Mucosa of descending colon (tissue), 3 donors: ENCODE measurements at places on chromosomes 6 and 20.

DNA sequence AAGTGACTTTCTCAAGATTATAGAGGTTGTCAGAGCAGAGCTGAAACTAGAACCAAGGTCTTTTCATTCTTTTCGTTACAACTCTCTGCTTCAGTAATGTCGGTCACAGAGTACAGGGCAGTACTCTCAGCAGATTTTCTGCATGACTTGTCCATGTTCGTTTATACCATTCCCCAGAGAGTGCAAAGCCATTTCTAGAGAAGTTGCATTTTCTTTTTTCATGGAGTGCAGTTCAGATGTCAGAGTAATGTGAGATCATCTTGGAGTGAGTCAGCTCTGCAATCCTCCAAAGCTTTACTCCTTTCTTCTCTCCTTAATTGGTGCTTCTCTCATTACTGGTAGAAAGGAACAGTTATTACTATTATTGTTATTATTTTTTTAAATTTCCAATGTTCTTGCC lies 115.6 kb upstream of the B3GAT2 start:
- no peak for DNase-seq

- DNase-seq, result no peak
Observed at GRCh38 chr6:79607000-79607399, 24.1 kb upstream of the SH3BGRL2 start.

DNA sequence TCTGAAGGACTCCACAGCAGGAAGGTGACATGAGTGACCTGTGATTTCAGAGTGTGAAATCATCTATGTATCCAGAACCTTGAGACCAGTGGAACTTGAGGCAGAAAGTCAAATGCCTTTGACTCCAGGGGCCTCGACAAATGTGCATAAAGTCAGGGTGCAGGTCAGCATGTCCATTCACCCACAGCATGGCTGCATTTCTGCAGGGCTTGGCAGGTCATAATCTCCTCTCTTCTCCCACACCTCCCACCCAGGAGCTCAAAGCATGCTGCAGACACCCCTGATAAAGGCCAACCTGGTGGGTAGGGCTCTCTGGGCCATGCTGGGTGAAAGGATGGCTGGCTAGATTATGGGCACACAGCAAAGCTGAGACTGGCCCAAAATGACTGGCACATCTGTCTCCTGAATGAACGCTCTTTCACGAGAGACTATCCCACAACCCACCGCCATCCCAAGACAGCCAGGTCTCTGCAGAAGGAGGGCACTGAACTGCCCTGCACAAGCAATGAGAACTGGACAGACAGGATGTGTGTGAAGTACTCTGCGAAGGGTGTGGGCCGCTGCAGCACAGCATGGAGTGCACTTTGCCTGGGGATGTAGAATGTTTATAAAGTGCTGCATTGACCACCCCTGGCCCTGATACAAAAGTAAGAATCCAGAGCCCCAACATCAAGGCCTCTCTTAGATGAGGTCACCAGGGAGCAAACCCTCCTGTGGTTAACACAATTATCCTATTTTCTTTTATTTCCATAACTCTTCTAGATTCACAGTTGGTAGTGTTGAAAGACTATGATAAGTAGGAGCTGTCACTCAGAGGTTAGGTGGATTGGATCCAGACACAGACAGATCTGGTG lies 78.2 kb upstream of the NXT1 start:
- no peak for DNase-seq

- DNase-seq, result no peak
Observed at GRCh38 chr6:158158748-158159147, 9.3 kb downstream of the SERAC1 start.

DNA sequence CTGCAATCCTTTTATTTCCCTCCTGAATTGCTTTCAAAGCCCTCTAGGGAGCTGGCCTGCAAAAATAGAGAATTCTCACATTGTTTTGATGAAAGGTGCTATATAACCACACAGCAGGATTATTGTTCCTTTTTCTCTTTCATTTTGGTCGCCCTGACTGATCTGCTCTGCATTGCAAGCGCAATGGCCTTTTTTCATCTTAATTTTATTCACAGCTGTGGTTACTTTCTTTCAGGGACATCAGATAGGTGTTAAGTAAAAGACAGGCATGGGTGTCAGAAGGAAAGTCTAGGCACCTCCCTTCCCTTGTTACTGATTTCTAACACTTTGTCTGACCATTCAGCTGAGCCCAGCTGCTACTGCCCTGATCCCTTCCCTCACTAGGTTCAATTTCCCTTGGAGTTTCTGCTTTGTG lies 850.5 kb upstream of the MAP3K7 start:
- DNase-seq, result no peak

DNA sequence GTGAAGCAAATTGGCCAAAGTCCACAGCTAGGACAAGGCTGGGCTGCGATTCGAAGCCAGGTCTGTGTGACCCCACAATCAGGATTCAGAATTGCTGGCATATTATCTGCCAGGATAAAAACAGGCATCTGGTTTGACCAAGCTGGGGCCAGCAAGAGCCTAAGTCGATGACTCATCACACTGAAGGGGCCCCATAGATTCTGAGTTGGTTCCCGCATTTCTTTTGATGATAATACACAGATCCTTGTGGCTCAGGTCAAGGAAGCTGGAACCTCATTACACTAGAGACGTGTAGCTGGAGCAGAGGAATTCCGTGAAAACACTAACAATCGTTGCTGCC lies 6.5 kb downstream of the KCNB1 start:
- no peak for DNase-seq

- no peak for DNase-seq
Observed at GRCh38 chr20:13271977-13272975, 51.2 kb downstream of the ISM1 start.

DNA sequence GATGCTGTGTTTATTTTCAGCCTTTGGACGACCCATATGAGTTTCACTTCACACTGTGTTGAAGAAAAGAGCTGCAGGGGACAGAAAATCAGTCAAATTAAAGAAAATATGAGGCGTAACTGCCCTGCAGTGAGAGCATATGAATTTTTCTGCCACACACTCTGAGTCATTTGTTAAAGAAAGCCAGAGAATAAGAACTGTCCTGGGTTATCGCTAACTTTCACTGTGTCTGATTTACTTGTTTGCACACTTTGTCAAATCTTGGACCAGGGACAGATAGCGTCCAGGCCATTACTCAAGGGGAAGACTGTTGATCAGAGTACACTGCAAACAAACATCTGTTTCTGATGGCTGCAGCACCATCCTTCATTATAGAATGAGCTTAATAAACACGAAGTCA lies 126.8 kb upstream of the AGPAT4 start:
- no peak for DNase-seq

DNA sequence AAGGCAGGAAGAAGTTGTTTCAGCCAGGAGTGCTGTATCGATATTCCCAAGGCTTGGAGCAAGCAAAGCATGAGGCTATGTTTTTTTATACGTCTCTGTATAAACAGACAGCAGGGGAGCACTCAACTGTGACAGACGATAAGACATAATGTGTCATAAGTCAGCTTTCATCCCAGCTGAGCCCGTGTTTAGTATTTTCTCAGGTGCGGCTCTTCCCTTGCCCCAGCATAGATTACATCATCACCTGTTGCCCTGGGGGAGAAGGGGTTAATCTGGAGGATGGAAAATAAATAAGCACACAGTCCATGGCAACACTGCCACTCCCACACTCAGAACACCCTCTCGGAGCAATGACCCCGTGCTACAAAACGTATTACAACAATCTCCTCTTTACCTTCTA lies 22.1 kb upstream of the KCNK5 start:
- no peak for DNase-seq

DNA sequence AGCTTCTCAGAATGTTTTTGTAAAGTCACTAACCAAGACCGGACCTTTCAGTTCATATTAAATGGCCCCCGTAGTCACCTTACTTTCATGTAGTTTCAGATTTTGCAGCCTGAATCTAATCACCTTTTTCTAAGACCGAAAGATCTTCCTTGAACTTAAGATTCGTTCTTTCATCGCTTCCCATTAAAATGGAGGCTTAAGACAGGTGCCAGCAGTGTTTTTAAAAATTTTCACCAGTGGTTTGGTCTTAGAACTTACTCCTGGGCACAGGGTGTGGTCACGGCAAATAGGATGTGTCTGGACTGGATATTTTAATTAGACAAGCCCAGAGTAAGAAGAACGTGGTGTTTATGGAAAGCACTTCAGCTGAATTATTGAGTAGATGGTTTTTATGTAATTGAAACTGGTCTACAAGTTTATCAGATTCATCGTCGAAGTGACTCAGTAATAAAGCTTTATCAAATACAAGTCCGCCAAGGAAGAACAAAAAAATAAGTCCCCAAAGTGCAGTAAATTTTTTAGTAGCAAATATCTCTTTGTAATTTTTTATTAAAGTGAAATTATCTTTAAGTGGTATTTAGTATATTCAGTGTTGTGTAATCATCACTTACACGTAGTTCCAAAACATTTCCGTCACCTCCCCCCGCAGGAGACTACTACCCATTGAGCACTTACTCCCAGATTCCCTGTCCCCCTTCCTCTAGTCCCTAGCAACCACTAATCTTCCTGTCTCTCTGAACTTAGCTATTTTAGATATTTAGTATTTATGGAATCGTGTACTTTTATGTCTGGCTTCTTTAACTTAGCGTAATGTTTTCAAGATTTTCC lies 868 bp downstream of the SRSF3 start:
- no peak for DNase-seq

GRCh38 chr20:59647271-59647670 lies 42.9 kb downstream of the PHACTR3 start:
- no peak for DNase-seq

GRCh38 chr20:8948442-8949020 lies 120.4 kb upstream of the PLCB4 start:
- DNase-seq, result no peak

GRCh38 chr20:38692436-38693411 lies 31.6 kb upstream of the SLC32A1 start:
- no peak for DNase-seq

- DNase-seq, result no peak
Observed at GRCh38 chr6:119303164-119303887, 46.2 kb downstream of the MAN1A1 start.

DNA sequence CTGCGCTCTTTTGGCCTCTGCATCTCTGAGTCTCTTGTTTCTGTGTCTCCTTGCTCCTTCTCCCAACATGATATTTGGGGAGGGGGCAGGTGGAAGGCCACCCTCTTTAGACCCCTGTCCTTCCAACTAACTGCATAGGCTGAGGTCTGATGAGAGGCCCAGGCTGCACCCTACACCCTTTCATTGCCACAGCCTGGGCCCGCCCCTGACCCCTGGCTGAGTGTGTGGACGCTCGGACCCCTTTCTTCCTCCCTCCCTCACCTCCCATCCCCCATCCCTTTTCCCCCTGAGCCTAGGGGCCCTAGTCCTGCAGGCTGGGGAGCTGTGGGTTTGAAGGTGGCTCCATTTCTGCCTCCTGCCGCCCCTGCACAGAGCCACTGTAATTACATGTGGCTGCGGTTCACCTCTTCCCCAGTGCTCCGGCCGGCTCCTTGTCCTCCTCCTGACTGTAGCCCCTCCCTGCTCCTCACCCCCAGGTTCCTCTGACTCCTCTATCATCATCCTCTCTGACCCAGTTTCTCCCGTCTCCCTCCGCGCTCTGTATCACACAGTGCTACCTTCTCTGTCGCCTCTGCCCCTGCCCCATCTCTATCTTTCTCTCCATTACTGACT lies 6.8 kb downstream of the MDFI start:
- no peak for DNase-seq

DNA sequence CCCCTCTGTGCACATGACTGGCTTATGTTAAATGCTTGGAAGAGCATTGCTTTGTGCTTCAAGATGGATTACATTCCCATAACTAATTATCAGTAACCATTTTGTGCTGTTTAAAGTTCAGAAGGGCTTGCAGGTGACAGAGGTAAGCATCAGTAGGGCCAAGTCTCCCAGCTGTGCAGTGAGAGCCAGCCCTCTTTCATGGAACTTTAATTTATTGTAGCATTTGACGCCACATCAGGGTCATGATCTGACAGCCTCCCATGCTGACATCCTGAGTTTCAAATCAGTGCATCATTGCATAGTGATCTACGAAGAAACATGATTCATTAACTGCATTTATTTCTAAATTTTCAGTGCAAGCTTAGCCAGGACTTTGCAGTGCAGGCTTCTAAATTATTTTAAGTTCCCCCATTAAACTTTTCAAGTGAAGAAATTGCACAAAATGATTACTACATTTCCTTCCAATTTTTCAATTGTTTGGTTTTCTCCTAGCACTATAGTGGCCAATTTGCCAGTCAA lies 380.9 kb downstream of the UTRN start:
- DNase-seq, result no peak

DNA sequence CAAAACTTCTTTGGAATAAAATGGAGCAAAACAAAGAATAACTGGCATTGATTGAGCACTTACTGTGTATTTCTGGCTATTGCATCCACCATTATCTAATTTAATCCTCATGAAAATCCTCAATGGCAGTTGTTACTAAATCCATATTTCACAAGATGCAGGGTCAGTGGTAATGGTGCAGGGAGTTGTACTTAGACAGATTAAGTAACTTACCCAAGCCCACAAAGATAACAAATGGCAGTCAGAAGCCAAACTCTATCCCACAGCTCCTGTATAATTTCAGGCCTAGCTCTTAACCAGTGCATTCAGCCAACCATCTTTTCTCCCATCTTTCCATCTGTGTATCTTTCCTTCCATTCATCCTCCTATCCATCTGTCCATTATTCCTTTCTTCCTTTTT lies 29.3 kb upstream of the SSTR4 start:
- no peak for DNase-seq

GRCh38 chr6:89769572-89769971 lies 50.0 kb downstream of the MDN1 start:
- DNase-seq, result no peak

GRCh38 chr6:11200356-11200755 lies 32.1 kb downstream of the NEDD9 start:
- DNase-seq, result no peak

- DNase-seq, result no peak
Observed at GRCh38 chr6:168612586-168612985, 171.6 kb downstream of the SMOC2 start.

- no peak for DNase-seq
Observed at GRCh38 chr20:38196592-38196991, 31.5 kb upstream of the TGM2 start.

DNA sequence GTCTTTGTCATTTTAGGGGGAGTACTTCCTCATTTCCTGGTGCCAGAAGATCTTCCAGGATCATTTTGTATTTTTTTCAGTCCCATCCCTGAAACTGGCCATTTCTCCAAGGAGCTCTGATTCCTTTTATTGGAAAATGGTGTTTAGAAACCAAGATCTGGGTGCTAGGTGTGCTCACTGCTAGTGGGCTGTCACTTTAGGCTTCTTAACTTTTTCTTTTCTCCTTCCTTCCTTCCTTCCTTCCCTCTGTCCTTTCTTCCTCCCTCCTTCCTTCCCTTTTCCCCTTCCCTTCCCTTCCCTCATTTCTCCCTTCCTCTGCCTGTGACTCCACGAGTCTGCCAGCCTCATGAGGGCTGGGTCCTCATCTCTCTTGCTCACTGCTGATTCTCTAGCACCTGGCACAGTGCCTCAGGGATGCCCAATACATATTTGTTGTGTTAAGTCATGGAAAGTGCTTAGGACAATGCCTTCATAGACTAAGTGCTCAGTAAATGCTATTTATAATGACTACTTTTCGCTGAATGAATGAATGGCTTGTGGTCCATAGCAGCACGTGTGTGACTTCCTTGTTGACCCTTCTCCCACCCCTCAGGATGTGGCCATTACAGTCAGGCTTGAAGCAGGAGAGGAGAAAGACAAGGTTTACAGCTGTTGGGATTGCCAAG lies 36.9 kb downstream of the APCDD1L start:
- DNase-seq, result no peak
